ENCODE measurements at places on chromosomes 1 and 21.

DNA sequence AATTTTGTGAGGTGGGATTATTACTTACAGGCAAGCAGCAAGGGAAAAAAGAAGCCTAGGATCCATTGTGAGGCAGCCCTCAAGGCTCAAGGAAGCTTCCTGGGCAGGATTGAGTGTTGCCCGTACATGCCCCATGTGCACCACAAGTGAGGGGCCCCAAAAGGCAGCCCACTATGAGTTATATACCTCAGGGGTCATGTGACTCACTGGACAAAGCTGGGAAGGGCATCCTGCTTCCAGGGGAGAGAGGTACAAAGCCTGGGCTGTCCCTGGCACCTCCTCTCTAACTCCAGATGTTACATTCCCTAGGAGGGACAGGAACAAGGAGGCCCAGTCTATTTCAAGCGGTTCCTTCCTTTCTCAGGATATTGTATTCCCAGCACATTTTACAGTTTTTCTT, 34.0 kb upstream of the CD1D start:
- no peak for DNase-seq

DNA sequence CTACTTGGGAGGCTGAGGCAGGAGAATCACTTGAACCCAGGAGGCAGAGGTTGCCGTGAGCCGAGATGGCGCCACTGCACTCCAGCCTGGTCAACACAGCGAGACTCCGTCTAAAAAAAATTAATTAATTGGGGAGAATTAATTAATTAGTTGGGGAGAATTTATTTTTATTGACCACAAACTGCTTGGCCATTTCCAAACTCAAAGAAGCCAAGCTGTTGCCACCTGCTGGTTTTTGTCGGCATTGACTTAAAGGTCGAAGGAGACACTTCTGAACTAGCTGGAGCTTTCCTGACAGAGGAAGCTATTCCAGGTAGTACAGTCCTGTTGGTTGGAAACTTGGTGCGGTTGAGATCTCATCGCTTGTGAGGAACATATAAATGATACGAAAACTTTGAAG, 13.1 kb downstream of the MAP1LC3C start:
- no peak for DNase-seq

GRCh38 chr1:37148663-37149062, 114.3 kb upstream of the GRIK3 start:
- no peak for DNase-seq

- DNase-seq, result no peak
Measured at GRCh38 chr1:169860187-169860586, 33.5 kb downstream of the SCYL3 start.

- no peak for DNase-seq
Measured at GRCh38 chr1:20367116-20367585, 76.5 kb downstream of the VWA5B1 start.
